Stimulated activated CD4-positive, alpha-beta T cell treated with anti-CD3 and anti-CD28 coated beads, Interleukin-1b, Interleukin-23, amount 100 ng/mL, for 4 hours (primary cell): ENCODE measurements at places on chromosomes 16 and 17.
A peak's percentile ranks its signal among the peaks of the same experiment; 100 is the strongest.

GRCh38 chr17:59026176-59026939, 80.3 kb downstream of the TRIM37 start:
- no peak for DNase-seq

DNA sequence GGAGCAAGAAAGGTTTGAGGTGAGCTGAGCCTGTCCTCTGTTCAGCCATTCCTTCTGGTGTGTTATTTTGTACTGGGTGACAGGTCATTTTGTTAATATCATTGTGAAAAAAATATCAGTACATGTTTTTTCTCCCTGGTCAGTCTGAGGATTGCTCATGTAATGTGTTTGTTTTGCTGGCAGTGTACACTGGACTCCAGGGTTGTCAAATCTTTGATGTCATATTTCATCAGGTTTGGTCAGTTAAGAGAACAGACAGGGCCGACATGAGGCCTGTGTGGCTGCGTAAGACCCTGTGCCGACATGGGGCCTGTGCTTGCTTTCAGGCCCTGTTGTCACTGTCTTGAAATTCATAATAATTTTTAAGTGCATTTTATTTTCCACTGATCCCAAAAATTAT, 22.5 kb downstream of the CLUAP1 start:
- DNase-seq, result no peak

- no peak for DNase-seq
These were observed 79.6 kb upstream of the HS3ST2 start for GRCh38 chr16:22734368-22734767.

DNA sequence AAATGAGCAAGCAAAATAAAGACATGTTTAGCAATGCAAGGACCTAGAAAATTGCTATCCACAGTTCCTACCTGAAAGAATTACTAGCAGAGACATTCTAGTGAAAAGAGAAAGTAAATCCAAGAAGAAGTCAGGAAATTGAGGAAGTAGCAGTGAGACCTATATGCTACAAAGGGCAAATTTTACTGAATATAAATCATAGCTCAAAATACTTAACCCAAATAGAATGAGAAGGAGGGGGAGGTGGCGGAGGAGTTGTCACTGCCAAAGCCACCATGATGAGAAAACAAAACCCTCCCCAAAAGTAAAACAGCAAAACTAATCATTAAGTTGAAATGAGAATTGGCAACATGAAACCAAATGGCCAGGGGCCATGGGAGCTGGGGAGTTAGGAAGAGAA, 39.3 kb downstream of the PITPNM3 start:
- no peak for DNase-seq

DNA sequence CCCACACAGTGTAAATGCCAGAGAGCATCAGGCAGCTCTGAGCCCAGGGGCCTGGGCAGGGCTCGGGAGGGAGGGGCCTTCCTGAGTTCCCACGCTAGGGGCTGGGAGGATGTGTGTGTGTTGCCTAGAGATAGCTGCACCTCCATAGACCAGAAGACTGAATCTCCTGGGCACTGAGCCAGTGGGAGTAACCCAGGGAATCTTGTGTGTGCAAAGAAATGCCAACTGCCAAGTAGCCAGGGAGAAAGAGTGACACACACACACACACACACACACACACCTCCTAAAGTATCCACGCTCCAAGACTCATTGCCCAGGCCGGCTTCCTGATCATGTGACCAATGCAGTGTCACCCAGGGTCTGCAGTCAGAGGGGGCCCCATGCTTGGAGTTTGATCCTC, 166.2 kb upstream of the RPL38 start:
- no peak for DNase-seq

DNA sequence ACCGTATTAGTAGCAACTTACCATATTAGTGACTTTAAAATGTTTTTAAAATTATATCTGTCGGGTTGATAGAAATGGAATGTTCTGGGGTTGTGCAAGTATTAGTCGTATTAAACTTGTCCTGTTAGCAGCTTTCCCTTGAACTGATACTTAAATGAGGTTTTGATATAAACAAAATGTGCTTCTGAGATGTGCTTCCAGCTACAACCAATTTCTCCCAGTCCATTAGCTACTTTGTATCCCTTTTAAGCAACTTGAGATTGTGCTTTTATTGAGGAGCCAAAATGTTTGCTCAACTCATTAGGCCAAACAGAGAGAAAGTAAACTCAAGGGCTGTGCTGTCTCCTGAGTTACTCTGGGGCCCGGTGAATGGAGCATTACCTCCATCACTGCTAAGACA, 255.0 kb upstream of the RBFOX1 start:
- DNase-seq, result no peak

DNA sequence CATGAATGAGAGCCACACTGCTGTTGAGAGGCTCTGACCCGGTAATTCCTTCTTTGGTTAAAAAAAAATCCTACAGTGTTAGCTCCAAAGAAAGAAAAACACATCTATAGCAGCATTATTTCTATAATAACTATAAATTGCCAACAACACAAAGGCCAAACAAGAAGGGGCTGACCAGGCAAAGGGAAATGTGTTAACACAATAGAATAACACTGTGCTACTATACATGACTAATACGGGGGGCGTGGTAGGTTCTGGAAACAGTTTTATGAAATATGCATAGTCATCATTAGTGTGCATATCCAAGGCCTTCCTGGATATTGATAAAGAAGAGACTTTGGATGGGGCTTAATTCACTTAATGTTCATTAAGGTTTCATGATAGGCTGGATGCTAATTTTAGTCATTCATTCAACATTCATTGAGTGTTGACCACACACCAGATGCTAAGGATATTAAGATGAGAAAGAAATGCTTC, 50.0 kb upstream of the CCL1 start:
- DNase-seq, result no peak

GRCh38 chr17:66449418-66449977, 147.1 kb downstream of the PRKCA start:
- DNase-seq, result no peak

DNA sequence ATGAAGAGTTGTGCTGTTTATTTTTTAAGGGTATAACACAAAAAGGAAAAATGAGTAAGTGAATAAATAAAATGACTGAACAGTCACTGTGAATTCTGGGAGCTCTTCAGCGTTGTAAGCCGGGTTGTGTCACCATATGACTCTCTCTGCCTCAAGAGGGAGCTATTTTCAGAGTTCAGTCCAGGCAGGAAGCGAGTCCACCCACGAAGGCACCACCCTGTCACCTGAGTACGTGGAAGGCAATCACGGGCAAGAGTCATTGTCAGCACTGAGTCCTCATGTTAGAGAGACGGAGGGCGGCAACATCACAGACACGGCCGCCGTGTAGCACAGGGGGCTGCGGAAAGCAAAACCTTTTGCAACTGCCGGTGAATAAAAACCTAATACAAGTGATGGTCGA, 227.6 kb downstream of the UTP18 start:
- DNase-seq, result peak; percentile 0

DNA sequence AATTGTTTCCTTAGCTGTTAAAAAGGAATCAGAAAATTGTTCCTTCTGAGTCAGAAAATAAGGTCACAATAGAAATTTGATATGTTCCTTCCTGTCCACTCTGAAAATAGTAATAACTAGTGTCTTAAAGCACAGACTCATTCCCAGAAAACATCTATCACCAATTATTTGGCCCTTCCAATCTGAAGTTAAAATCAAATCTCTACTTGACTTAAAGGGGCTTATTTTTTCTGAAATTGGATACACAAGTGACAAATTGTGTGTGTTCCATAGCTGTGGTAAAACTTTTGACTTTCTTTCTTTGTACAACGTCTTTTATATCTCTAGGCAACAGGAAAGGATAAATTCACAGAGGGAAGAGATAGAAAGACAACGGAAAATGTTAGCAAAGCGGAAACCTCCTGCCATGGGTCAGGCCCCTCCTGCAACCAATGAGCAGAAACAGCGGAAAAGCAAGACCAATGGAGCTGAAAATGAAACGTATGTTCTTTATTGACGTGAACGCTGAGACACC, 54.5 kb upstream of the MRC2 start:
- DNase-seq, result no peak

GRCh38 chr17:64214950-64215349, 48.1 kb downstream of the TEX2 start:
- DNase-seq, result no peak

DNA sequence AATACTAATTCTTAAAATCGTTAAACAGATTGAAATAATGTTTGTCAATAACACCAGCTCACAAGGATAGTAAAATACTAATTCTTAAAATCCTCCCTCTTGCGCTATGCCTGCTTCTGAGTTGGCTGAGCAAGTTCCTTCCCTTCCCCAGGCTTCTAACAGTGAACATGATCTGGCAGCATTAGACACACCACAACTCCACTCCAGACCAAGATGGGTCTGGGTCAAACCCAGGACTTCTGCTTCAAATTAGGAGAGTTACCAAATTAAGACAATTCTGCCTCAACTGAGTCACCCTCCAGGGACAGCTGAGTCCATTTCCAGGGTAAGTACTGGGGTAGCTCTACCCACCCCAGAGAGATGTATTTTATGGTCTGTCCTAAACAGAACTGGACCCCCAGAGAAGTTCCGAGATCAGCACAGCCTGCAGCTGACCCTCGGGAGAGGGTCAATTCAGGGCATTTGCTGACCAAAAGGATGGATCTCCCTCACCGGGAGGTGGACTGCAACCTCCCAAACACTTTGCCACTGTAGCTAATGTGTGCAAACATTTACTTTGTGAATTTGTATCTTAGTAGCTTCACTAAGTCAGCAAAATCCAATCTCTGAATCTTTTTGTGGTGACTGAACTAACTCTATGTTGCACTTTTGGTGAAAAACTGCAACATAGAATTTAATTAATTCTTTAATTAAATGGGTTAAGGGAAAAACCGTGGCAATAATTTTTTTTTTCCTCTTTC, 48.8 kb downstream of the ADCY9 start:
- no peak for DNase-seq

DNA sequence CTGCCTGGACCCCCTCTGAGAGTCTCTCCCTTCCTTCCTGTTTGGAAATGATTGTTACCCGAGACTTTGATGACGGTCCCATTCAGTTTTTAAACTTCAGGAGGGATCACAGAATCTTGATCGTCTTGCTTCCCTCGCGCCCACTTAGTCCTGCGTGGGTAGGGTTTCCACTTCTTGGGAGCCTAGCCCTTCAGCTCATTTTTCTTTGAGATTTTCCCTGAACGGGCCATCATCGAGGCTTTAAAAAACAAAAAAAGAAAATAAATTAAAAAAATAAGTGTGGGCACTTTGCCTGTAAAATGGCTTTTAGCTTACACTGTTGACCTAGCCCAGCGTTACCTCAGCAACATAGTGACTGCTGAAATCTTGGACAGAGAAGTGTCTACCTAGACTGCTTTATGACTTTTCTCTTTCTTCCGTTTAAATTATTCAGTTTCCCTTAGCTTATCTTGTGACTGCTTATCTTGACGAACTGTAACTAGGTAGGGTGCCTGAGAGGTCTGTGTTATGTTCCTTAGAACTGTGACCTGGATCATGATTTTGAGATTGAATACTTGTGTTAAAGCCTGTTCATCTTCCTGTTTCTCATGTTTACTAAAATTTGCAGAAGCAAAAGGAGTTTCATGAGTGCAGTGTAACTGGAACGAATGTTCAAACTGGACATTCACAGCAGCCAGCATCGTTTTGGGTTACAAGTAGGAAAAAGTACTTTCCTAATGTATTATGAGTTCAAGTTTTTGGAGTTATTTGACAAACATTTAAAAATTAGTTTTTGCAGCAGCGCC, 874 bp downstream of the WWP2 start:
- DNase-seq, result no peak

DNA sequence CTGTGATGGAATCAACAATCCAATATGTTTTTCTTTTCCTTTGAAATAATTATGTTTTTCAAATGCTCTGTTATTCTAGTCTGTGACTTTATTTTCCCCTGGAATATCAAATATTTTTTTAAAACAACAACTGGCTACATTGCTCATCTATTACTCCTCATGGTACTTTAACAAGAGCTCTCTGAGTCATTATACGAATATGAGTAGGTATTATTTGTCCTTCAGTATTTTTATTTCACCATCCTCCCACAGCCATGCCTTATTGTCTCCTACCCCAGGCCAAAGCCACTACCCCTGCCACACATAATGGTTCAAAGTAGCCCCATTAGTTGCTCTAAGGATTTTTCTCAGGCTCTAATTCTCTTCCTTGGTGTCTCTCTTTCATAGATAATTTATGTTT, 1572.3 kb downstream of the CDH8 start:
- no peak for DNase-seq

GRCh38 chr16:67509016-67509415, 19.6 kb upstream of the RIPOR1 start:
- no peak for DNase-seq

DNA sequence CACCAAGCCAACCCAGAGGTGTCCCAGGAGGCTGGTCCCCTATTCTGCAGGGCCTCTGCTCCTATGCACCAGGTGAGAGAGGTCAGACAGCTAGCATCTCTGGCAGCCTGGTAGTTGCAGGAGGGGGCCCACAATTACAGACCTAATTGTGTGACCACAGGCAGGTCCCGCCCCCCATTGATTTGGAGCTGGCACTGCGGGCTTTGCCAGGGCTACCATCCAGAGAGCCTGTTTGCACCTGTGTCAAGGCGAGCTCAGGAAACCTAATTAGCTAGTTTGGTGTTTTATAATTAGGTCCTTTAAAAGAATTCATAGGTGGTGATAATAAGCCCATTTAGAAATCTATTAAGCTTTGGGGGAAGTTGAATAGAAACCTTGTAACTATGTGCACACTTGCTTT, 90.2 kb downstream of the MRM1 start:
- no peak for DNase-seq

DNA sequence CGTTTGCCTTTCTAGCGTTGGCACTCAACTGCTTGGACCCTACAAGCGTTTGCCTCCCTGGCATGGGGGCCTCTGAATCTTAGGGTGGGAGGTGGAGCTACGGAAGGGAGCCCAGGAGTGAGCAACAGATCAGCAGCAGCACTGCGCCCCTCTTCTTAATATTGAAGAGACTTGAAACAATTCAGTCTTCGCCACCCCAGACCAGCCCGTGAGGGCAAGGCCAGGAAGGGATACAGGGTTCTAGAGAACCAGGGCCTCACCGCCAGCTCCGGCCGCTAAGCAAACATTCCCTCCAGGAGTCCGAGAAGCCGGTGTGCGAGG, 1.5 kb upstream of the GPRC5C start:
- no peak for DNase-seq

GRCh38 chr17:27530764-27531391, 74.6 kb downstream of the KSR1 start:
- no peak for DNase-seq

DNA sequence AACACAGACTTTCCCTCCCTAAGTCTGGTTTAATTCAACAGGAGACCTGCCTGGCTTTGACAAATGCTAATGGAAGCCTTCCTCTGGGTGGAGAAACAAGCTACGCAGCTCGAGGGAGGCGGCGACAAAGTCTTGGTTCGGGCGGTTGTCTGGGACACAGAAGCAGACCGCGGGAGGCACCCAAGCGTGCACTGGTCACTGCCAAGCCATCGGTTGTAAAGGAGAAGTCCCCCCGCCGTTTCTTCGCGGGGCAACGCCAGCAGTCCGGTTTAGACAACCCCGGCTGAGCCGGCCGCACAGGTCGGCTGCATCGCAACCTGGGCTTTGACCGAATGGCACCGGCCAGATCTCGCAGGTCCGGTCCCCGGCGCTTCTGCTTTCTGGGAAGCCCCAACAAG, 586 bp downstream of the GLYR1 start:
- no peak for DNase-seq
